ENCODE measurements at places on chromosomes 6 and 20. TPM values are rescaled to one million over a fixed set of nuclear protein-coding genes. Genes with fewer than 3 reads are reported as not detected.

Gene AKAP12
- total RNA-seq = 226 TPM

Gene TAGAP
- 2.5 TPM for total RNA-seq

Gene ABHD16B
- not detected for total RNA-seq

Gene TMEM170B
- 11.2 TPM for total RNA-seq

Gene GPLD1
- total RNA-seq = 4.8 TPM

Gene BYSL
- total RNA-seq = 8.7 TPM

Gene BHLHE23
- total RNA-seq = 0.26 TPM

Gene CD40
- total RNA-seq = 3.1 TPM

Gene OSER1
- total RNA-seq = 32.7 TPM

Gene MATN4
- 1.5 TPM for total RNA-seq

Gene SDC4
- 28.9 TPM for total RNA-seq

Gene B3GALT4
- total RNA-seq = 8.0 TPM

Gene CFAP206
- total RNA-seq = 1.3 TPM

Gene METTL24
- 19.2 TPM for total RNA-seq

Gene TCP11
- total RNA-seq = 0.37 TPM

Gene DNAAF9
- total RNA-seq = 28.1 TPM

Gene TGM3
- total RNA-seq = not detected

Gene LAMA2
- 190 TPM for total RNA-seq

Gene RBCK1
- 42.1 TPM for total RNA-seq

Gene THBS2
- total RNA-seq = 140 TPM

Gene WTAP
- 103 TPM for total RNA-seq

Gene C20orf144
- not detected for total RNA-seq

Gene ADGRB3
- 29.4 TPM for total RNA-seq

Gene GPR6
- not detected for total RNA-seq

Gene PGK2
- not detected for total RNA-seq

Gene CDH4
- total RNA-seq = 0.42 TPM

Gene GINS1
- total RNA-seq = 10.2 TPM
